ENCODE measurements at places on chromosomes 13 and 19.

GRCh38 chr13:94662274-94662945 lies 49.9 kb downstream of the SOX21 start:
- DNase-seq: no peak

DNA sequence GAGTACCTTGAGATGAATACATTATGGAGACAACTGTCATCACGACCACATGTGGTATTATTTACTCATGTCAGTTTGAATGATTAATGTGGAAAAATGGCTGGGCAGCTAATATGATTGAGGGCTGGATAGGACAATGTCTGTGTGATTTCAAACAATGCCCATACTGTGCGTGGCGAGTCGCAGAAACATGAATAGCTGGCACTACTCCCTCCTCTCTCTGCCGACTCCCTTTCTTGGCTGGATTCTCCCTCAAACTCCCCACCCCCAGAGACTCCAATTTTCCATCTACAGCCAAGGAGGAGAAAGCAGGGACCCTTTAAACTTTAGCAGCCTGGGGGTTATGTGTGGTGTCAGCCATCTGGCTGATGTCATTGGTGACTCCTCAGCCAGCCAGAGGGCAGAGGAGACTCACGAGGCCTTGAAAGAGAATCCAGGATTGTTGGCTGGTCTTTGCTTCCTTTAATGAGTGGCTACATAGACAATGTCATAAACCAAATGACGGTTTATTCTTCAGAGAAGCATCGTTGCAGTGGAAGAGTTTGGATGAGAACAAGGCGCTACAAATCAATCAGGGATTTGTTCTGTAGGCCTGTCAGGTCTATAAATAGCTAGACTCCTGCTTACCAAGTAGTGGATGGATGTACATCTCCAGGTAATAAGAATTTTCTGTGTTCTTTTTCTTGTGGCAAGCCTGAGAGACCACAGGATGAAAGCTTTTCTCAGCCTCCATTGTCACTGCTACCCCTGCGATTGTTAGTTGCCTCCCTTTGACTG lies 165.6 kb downstream of the DLEU7 start:
- DNase-seq: no peak

- DNase-seq: no peak
Observed at GRCh38 chr13:65650321-65650720, 1579.8 kb downstream of the PCDH9 start.

GRCh38 chr13:51539887-51540286 lies 44.4 kb upstream of the WDFY2 start:
- DNase-seq: no peak

DNA sequence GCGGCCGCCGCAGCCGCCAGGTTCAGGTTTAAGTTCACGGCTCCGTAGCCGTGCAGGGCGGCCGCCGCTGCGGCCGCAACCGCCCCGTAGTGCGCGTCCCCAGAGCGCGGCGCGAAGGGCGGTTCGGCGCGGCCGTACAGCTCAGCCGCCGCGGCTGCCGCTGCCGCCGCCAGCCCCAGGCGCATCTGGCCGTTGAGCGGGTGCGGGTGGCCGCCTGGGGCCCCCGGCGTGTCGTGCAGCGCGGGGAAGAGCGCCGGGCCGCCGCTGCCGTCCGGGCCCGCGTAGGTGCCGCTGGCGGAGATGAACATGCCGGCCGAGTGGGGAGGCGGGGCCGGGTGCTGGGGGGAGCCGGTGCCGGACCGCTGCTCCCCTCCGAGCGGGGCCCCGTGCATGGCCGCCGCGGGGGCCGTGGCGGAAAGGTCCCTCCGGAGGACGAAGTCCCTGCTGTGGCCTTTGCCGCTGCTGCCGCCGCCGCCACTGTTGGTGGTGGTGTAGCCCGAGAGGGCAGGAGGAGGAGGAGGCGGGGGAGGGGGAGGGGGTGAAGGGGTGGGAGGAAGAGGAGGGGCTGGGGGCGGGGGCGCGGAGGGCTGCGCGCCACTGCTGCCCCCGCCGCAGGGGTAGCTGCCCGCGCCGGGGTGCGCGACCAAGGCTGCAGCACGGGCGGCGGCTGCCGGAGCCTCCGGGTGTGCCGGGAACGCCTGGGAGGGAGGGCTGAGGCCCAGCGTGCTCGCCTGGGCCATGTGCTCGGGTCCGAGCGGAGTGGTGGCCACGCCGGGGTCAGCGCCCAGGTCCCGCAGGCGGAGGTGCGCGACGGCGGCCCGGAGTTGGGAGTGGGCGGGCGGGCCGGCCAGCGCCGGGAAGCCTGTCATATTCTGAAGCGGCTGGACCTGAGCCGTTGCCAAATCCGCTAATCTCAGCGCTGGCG lies 654 bp downstream of the ZIC5 start:
- no peak for DNase-seq

Data from activated effector memory CD4-positive, alpha-beta T cell treated with Interleukin-2 at 50 U/mL for 16 hours (primary cell).